ENCODE measurements at places on chromosomes 5 and 9.

- DNase-seq, result no peak
These were observed 531.6 kb upstream of the KLF4 start for GRCh38 chr9:108021096-108021710.

- no peak for DNase-seq
These were observed 106.6 kb upstream of the NMUR2 start for GRCh38 chr5:152511531-152512132.

- DNase-seq, result no peak
These were observed 693.8 kb downstream of the DNAH5 start for GRCh38 chr5:13250464-13251291.

DNA sequence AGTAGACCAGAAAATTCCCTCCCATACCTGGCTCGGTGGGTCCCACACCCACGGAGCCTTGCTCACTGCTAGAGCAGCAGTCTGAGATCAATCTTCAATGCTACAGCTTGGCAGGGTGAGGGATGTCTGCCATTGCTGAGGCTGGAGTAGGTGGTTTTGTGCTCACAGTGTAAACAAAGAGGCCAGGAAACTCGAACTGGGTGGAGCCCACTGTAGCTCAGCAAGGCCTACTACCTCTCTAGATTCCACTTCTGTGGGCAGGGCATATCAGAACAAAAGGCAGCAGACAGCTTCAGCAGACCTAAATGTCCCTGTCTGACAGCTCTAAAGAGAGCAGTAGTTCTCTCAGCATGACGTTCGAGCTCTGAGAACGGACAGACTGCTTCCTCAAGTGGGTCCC lies 5.6 kb upstream of the GZMA start:
- DNase-seq, result no peak

DNA sequence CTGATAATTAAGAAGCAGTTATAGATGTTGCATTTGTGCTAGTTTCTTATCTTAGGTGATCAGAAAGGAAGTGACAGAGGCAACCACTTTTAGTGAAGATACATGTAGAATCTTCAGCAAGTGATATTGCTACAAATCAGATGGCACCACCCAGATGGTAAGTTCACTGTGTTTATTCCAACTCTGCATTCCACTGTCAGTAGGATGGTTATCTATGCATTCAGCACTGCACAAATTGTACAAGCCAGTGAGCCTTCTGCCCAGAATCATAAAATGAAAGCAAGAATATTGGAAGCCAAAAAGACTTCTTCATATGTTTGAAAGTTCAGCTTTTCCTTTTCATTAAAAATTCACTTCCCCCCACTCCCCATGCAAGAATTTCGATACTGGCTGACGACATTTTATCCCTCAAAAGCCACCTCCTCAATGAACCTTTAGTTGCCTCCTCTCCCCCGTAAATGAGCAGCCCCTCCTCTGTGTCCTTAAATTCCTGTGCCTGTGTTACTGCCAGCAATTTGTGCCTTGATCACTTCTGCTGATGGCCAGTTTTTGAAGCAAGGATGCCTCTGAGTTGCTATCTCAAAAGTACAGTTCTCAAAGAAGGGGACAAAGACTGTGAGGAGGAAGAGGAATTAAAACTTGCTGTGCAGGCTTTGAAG lies 91.6 kb downstream of the ZSWIM6 start:
- DNase-seq, result no peak

DNA sequence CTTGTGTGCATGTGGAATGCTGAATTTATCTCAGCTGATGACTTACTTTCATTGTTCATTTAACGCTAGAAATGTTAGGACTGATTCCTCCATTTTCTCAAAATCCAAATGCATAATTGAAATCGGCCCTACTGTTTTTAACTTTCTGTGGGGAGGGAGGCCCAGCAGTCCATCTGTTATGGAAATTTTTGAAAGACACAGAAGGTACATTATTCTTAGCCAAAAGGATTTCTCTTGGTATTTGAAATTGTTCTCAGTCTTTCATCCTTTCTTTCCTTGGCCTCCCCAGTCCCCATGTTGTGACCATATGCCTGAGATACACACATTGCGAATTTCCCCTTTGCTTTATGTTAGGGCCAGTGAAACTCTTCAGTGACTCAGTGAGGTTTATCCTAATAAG lies 549.9 kb downstream of the IRX1 start:
- no peak for DNase-seq

DNA sequence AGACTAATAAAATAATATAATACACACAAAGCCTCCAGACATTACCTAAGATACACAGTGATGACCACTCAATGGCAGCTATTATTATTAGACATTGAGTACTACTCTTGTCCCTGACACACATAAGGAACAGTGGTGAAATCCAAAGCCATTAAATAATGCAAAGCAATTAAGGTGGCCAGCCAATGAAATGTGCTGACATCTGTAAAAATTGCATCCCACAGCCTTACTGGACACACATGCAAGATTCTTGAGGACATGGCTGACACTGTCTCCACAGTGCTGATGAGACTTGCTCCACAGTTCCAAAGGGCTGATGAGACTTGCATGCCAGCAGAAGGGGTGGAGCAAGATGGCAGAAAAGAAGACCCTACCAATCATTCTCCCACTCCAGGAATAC lies 447.5 kb downstream of the IRX1 start:
- DNase-seq, result no peak

DNA sequence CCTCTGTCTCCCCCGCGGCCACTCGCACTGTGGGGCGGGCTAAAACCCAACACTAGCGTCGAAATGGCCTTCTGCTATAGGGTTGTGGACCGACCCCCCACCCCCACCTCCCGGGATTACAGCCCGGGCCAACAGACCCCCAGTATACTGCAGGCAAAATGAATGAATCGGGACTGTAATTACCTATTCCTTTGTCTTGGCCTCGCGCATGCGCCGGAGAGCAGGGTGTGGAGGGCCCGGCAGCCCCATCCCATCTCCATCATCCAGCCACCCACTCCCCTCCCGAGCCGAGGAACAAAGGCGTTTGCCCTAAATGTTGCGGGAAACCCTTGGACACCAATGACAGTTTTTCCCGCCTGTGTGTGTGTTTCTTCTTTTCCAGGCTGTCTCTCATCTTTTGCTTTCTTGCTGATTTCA lies 1.6 kb downstream of the BASP1 start:
- peak; percentile 63 for DNase-seq

GRCh38 chr5:177334781-177335700 lies 16.4 kb downstream of the LMAN2 start:
- no peak for DNase-seq

DNA sequence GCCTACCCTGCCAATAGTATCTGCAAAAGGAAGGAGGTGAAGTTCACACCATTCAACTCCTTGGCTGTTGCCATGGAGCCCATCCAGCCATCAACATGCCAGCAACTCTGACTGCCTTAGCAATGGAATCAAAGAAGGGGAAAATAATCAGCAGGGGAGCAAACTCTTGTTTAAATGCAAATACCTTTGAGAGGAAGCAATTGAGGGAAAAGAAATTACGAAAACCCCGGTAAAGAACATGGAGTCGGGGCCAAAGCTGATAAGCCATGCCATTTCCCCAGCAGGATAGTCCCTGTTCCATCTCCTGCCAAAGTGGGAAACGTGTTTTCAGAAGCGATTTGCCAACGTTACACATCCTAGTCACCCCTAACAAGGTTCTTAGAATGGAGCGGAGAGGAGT lies 69.0 kb downstream of the MFAP3 start:
- no peak for DNase-seq

DNA sequence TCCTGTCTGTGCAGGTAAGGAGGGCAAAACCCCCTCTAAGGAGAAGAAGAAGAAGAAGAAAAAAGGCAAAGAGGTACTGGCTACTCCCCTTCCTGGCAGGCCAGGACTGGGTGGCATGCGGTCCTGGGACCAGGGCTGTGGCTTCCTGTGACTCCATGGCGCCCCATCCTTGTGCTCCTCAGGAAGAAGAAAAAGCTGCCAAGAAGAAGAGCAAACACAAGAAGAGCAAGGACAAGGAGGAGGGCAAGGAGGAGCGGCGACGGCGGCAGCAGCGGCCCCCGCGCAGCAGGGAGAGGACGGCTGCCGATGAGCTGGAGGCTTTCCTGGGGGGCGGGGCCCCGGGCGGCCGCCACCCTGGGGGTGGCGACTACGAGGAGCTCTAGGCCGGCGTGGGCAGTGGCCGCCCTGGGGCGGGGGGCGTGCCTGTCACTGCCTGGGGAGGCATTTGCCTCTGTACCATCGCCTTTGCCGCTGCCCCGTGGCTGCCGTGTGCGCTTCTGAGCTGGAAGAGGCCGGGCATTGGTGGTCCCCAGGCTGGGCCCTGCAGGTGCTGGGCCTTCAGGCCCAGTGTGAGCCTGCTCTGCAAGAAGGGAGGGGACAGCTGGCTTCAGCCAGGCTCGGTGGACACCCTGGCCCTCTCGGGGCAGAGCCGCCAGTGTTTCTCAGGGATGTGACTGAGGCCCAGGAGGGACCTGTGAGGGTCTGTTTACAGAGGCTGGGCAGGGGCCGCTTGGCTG lies 2.0 kb upstream of the AJM1 start:
- DNase-seq, result no peak

GRCh38 chr5:77461287-77461686 lies 30.8 kb downstream of the WDR41 start:
- no peak for DNase-seq

- no peak for DNase-seq
These were observed 71.4 kb downstream of the GABBR2 start for GRCh38 chr9:98637381-98637780.

- DNase-seq, result no peak
These were observed 421.3 kb downstream of the CAAP1 start for GRCh38 chr9:26471261-26471660.

DNA sequence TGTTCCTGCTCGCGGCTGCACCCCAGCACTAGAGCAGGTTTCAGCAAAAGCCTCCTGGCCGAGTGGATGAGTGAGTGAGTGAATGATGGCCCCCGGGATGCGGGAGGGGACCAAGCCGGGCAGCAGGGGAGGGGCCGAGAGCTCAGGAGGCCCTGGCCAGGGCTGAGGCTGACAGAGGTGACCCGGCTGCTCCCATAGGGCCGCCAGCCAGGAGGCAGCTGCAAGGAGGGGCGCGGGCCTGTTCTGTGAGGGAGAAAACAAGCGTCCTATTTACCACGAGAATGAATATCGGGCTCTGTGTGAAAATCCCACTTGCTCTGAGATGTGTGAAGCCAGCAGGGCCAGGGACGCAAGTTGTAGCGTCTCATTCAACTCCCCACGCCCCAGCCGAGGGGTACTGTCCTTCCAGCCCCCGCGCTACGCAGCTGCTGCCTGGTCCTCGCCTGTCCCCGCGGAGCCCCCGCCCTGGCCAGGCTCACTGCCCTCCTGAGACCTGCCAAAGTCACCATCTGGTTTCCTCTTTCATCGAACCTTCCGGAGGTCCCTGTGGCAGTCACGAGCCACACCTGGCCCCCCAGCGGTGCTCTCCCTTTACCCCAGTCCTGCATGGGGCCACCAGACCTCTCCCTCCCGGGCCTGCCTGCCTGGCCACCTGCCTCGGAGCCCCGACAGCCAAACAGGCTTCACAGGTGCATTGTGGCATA lies 38.8 kb downstream of the RASGEF1C start:
- no peak for DNase-seq

DNA sequence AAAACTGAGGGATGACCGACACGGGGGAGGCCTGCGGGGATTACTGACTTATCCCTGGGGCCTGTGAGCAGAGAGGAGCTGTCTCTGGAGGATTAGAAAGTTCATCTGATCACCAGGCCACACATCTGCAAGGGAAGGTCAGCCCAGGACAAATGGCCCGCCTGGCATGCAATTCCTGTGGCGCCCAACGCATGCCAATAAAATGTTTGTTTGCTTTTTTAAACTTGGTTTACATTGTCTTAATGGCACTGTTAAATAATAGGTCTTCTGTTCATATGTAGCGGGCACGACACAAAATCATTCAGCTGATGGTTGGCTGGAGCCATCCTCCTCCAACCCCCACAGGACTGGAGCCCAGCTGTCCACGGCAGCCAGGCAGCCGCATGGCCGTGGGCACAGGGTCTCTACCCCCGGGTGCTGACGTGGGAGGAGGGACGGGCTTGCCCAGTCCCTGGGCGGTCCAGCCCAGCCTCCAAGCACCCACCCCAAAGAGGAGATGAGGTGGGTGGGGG lies 41.0 kb upstream of the SLC12A7 start:
- DNase-seq, result no peak

Measured in upper lobe of right lung (tissue), 1 donor.